ENCODE measurements at places on chromosomes 13 and 19.

DNA sequence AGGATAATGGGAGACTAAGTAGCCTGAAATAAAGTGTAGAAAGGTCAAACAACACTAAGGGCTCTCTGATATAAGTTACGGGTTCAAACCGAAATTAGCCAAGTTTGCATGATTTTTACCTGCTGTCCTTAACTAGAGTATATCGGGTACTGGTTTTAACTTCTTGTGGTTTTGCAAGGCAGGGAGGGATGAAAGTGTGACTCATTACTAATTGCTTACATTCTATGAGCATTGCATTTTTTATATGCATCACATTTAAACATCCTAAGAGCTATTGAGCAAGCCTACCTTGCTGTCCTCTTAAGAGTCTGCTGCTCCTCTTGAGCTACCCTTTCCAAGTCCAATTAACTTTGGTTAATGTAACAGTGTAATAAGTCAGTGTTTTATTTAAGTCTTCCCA lies 415.4 kb downstream of the SLITRK5 start:
- peak; percentile 36 for DNase-seq

DNA sequence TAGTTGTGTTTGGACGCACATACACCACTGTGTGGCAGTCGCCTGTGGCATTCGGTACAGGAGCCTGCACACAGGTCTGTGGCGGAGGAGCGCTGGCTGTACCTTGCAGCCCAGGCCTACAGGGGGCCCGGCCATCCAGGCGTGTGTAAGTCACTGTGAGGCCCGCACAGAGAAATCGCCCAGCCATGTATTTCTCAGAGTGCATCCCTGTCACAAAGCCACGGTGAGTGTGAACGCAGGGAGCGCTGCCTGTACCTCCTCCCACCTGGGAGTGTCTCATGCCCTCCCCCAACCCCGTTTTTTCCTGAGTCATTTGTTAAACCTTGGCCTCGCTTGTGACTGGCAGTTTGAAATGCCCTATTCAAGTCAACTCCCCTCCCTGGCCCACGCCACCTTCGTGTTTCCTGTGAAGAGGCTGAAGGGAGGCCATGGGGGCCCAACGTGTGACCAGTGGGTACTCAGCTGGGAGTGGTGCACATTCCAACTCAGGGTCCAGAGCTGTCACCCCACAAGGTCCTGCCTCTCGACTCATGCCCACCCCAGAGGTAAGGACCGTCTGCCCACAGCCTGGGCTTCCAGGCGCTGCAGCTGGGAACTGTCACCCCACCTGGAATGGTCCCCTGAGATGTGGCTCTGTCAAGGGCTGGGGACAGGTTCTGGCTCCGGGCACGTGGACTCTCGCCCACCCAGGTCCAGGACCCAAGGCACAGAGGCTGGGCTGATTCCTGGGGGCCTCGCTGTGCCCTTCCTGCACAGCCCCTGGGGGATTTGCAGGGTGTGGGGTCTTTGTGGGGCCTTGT lies 11.6 kb upstream of the RASA3 start:
- DNase-seq, result no peak

GRCh38 chr13:99614465-99614885 lies 113.2 kb downstream of the TM9SF2 start:
- DNase-seq, result no peak

- DNase-seq, result no peak
Measured at GRCh38 chr13:94210816-94211215, 268.7 kb downstream of the DCT start.

DNA sequence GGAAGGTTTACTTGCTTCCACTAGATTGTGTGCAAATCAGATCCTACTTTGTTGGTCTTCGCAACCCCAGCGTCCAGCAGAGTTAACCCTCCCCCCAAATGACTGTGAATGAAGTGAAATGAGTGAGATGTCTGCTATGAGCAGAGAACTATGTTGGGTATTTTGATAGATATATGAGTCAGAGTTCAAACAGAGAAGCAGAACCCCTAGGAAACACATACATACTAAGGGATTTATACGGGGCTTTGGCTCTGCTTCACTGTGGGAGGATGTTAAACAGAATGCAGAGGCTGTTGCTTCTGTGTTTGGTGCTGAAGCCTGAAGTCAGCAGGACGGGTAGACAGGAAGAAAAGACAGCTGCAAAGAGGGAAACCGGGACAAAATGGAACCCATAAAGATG lies 197.0 kb downstream of the MZT1 start:
- DNase-seq, result peak; percentile 60

- DNase-seq, result no peak
Measured at GRCh38 chr19:41186971-41187883, 5.8 kb upstream of the CYP2S1 start.

- DNase-seq, result no peak
Measured at GRCh38 chr13:112133499-112134390, 66.8 kb downstream of the SOX1 start.

DNA sequence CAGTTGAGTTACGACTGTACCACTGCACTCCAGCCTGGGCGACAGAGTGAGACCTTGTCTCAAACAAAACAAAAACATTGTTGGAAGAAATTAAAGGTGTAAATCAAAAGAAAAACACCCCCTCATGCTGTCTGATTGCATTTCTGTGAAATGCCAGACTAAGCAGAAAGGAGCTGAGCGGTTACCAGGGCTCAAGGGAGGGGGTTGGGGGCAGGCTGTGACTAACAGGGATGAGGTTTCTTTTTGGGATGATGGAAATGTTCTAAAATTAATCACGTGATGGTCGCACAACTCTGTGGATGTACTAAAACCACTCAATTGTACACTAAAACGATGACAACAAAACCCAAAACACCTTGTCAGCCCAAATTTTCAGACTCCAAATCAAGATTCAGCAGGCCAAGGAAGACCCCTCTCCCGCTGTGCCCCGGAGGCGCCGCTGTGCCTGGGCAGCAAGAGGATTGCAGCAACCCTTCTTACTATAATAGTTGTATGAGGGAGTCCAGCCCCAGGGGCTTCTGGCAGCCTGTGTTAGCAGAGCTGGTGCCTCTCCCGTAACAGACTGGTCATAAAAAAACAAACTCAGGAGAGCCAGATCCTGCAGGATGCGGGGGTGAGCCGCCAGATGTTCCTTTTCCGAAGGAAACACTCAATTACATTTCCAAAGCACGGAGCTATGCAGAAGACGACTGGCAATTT lies 20.9 kb downstream of the CAPS start:
- DNase-seq, result no peak

GRCh38 chr19:3047496-3048189 lies 14.7 kb downstream of the TLE5 start:
- peak; percentile 43 for DNase-seq
